ENCODE measurements at places on chromosomes 1 and 21.
A peak's percentile ranks its signal among the peaks of the same experiment; 100 is the strongest.

DNA sequence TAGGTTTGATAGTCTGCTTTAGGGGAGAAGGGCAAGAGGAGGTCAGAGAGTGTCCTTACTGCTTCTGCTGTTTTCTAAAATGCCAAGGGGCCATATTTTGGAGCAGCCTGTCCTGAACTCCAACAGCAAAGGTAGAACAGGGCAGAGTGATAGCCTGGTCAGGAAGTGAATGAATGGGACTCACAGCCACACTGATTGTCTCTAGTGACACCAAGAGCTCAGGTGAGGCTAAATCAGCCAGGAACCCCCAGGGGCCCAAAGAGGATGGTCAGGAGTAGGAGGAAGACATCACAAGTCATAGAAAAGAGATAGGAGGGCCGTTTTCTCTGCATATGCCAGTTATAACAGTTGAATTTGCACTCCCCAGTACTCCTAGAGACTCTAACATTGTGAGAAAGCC is 97.4 kb upstream of the DUSP10 start:
- ATAC-seq, result peak; percentile 1

- no peak for ATAC-seq
These were observed 10.7 kb upstream of the OR2B11 start for GRCh38 chr1:247468481-247469140.

DNA sequence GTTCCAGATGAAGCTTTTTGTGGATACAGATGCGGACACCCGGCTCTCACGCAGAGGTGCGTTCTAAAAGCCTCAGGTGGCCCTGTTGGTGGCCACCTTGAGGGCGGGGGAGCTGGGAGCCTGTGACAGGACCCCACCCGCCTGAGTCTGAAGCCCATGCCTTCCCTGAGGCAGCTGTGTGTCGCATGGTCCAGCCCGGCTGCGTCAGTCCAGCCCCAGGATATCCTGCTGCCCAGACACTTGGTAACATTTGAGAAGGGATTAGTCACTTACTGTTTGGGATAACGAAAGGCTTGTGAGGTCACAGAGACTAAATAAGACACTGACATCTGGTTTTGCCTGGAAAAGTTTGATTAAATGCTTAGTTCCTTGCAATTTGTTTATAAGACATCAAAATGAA is 68.9 kb downstream of the UCK2 start:
- ATAC-seq, result no peak

GRCh38 chr1:16321176-16321867 is 31.0 kb downstream of the FBXO42 start:
- ATAC-seq, result no peak

GRCh38 chr1:11286735-11287410 is 13.9 kb downstream of the UBIAD1 start:
- ATAC-seq, result no peak

GRCh38 chr1:205504311-205505075 is at the start of gene CDK18:
Gene CDK18, plus strand, starts transcription at chr1:205504669. Its CDS starts 18,499 bp downstream, at chr1:205523168.
- ATAC-seq, result peak; percentile 67

GRCh38 chr1:107674486-107674885 is 290.5 kb downstream of the VAV3 start:
- ATAC-seq, result no peak

GRCh38 chr1:84390226-84390625 is 8.1 kb upstream of the DNASE2B start:
- no peak for ATAC-seq

- no peak for ATAC-seq
These were observed 8.5 kb downstream of the CRP start for GRCh38 chr1:159705904-159706256.

- ATAC-seq, result no peak
These were observed 160.0 kb downstream of the DNM3 start for GRCh38 chr1:172001288-172001687.

- no peak for ATAC-seq
These were observed 208.3 kb downstream of the ZC3H11B start for GRCh38 chr1:219404629-219405028.

DNA sequence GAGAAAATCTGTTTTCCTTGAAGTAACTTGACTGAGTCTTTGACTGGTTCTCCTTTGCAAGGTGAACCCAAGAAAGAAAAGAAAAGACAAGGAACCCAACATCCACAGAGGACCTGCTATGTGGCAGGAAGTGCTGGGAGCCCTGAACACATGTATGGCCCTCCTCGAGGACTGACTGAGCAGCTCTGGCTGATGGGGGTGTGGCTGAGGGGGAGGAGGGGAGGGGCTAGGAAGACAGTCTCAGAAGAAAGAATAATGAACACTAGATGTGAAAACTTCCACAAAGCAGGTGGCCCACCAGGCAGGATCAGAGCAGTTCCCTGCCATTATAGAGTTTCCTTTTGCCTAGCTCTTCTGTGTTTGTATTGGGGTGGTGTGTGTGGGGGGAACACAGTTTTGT is 26.1 kb downstream of the NENF start:
- no peak for ATAC-seq
